ENCODE measurements at places on chromosomes 11 and 22.

DNA sequence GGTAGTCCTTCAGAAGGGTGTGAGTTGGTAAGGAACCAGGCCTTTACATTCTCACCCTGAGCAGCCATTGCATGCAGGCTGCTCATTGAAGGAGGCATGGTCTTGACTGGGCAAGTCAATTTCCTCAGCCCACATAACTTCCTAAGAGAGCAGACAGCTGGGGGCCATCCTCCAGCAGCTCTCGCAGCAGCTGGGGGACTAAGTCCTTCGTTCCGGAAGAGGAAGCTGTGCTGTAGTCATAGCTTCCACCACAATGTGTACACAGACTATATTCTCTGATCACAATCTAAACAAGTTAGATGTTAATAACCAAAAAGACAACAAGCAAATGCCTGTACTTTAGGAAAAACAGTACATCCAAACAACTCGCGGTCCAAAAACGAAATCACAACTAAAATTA lies 30.1 kb upstream of the MPPED1 start:
- no peak for DNase-seq

GRCh38 chr11:85762226-85762625 lies 48.7 kb downstream of the SYTL2 start:
- no peak for DNase-seq

GRCh38 chr11:1041149-1041467 lies 4.6 kb upstream of the MUC6 start:
- no peak for DNase-seq

DNA sequence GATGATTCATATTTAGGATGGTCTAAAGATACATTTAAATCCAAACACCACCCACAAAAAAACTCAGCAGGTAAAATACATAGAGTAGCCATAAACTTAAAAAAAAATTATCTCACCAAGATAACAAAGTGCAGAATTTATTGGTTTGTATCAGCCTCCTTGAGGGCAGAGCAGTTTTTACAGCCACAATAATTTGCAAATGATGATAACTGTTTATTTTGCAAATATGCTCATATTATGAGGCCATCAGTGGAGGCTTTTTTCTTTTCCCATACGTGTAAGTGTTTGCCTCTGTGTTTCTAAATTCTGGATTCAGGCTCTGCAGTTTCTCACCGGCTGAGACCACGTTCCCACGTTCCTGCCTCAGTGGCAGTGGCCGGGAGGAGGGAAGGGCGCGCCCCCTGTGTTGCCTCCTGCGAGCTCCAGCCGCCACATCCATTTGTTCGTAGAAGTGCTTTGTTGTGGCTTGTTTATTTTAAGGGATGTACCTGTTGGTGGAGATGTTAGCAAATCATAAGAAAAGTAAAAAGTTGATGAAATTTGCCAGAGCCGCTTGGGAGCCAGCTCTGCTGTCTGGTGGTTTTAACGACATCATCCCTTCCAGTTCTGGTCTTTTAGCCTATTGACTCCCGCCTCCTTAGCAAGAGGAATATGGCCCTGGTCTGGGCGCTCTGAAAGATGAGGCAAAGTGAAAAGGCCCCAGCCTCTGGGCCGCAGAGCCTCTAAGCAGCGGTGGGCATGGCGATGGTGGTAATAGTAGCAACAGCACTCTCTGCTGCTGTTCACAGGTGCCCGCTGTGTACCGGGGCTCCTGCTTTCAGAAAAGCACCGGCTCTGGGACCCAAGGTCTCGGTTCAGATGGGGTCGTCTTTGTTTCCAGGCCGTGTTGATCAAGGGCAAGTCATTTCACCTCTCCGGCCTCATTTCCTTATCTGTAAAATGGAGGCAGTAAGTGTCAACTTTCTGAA lies 66.7 kb upstream of the PPARA start:
- DNase-seq: no peak

GRCh38 chr11:73152086-73152853 lies 10.2 kb upstream of the FCHSD2 start:
- DNase-seq: no peak

DNA sequence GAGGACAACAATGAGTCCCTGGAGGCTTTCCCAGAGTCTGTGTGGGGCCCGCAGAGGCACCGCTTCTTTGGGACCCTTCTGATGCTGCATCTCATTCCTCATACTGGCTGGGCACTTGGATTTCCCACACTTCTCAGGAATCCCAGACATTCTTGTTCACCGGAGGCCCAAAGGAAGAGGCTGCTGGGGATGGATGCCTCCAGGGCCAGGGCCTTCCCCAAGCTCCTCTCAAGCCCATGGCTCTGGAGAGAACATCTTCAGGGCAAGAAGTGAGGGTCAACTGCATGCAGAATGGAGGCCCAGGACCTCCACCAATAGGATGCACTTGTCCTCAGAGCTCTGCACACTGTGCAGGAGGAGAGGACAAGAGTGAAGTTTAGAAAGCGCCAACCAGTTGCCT lies 34.6 kb downstream of the DKK3 start:
- no peak for DNase-seq

GRCh38 chr11:67435727-67436458 lies 1.6 kb downstream of the PTPRCAP start:
- no peak for DNase-seq

DNA sequence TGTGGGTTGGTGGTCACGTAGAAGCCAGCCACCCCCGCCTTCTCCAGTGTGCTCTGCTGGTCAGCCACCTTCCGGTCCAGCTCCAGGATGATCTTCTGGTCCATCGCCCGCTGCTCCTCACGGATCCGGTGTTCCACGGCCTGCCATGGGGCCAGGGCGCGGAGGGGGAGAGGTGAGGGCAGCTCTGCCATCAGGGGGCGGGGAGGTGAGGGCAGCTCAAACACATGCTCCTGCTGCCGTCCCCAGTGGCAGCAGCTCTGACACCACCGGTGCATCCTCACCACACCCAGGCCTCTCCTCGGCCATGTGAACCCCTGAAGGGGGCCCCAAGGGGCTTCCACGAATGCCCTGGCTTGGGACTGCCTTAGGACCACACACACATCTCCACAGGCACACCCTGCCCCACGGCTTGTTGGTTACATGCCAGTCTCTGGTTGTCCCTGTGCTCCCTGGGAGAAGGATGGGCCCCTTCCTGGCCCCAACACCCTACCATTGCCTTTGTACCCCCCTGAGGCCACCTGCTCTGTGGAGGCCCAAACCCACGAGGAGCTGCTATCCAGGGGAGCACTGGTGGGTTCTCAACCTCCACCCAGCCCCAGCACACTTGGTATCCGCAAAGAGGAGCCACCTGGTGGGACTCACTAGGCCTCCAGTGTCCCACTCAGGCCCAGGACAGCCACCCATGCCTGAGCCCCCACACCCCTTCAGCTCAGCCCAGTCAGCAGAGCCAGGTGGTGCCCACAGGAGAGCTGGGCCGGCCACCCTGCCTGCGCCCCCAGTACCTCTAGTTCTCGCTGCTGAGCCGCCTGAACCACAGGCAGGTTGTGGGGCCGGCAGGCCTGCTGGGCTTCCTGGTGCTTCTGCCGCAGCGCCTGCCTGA lies 4.3 kb downstream of the DGCR6L start:
- DNase-seq: no peak

- DNase-seq: no peak
Measured at GRCh38 chr11:76166314-76166713, 40.0 kb downstream of the WNT11 start.

DNA sequence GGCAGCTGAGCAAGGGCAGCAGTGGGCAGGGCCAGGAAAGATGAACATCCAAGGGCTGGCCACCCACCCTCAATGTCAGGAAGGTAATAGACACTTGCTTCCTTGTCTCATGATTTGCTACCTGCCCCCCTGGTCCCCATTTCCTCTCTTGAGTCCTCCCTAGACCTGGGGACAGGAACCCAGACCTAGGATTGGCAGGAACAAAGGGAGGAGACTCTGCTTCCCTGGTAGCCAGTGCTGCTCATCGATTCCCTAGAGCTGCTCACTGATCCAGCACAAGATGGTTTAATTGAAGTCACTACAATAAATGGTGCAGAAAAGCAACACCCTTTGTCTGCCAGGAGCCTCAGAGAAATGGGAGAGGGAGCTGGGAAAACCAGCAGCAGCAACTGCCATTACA lies 67.8 kb upstream of the CHST1 start:
- DNase-seq: no peak

- no peak for DNase-seq
Measured at GRCh38 chr11:6321356-6321755, 1.1 kb upstream of the CAVIN3 start.

DNA sequence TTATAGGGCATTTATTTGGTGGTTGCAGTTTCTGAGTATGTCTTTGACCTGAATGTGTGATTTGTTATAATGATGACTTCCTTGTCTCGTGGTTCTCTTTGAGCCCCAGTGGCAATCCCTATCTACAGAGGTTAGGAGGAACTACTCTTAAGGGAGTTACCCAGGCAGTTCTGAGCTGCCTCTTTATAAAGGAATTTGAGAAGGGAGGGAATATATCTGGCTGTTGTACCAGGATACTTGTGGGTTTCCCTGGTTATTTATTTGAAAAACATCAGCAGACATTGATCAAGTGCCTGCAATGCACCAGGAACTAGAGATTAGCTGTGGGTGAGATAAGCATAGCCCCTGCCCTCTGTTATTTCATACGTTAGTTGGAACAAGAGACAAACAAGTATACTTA lies 243.5 kb upstream of the ARHGAP20 start:
- no peak for DNase-seq

GRCh38 chr11:78372114-78372768 lies 45.4 kb downstream of the GAB2 start:
- no peak for DNase-seq

GRCh38 chr11:107025673-107026072 lies 7.4 kb upstream of the GUCY1A2 start:
- no peak for DNase-seq

DNA sequence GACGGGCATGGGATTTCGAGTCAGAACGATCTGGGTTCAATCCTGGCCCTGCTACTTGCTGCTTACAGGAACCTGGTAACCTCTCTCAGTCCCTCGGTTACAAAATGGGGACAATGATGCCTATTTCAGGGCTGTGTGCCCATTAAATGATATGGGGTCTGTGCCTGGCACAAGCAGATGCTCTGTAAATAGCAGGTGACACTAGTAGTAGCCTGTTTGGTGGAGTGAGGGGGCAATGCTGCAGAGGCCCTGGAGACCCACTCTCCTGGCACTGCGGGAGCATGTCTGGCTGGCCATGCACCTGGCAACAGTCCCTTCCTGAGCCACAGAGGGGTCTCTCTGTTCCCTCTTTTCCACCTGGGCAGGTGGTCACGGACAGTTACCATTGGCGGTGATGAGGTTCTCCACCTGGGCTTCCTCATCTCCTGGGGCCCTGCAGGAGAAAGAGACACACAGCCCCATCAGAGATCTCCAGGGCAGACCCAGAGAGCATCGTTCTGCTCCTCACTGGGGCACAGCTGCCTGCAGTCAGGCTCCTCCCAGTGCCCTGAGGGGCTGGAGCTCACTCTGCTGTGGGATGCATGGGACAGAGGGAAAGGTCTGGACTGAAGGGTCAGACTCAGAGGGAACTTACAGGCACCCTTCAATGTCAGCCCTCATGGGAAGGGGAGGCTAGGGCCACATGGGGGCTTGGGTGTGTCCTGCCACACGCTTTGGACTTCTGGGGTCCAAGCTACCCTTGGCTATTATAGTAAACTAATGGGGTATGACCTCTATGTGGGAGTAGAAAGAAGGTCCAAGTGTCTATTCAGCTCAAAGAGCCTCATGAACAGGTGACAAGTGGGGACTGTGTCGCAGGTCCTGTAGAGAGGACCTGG lies 15.6 kb upstream of the FXYD2 start:
- DNase-seq: no peak

All from erythroblast (primary cell).